MCF 10A (cell line): ENCODE measurements at places on chromosomes 5 and 9. TPM values are rescaled to one million over a fixed set of nuclear protein-coding genes. Genes with fewer than 3 reads are reported as not detected.

GRCh38 chr5:55600497-55601203 is 65.9 kb upstream of the PLPP1 start:
- no peak for DNase-seq
- H3K27me3 ChIP-seq: no peaks in the 10 kb centered on the region
- H3K36me3 ChIP-seq: no peaks in the 10 kb centered on the region
- peaks cover 26% of the 10 kb centered on the region for H3K4me1 ChIP-seq

GRCh38 chr5:168917947-168918600 is 338.9 kb upstream of the PANK3 start:
- no peak for DNase-seq
- H3K4me3 ChIP-seq: no peak overlapping the region
- H3K27ac ChIP-seq: no peak overlapping the region
- peaks cover 5% of the 10 kb centered on the region for H3K4me1 ChIP-seq

- no peaks in the 10 kb centered on the region for H3K36me3 ChIP-seq
- no peak overlapping the region for H3K27ac ChIP-seq
- H3K4me1 ChIP-seq: no peaks in the 10 kb centered on the region
- no peak overlapping the region for H3K4me3 ChIP-seq
- peaks cover 80% of the 10 kb centered on the region for H3K27me3 ChIP-seq
Observed at GRCh38 chr5:7784683-7785380, 66.1 kb downstream of the CFAP90 start.

DNA sequence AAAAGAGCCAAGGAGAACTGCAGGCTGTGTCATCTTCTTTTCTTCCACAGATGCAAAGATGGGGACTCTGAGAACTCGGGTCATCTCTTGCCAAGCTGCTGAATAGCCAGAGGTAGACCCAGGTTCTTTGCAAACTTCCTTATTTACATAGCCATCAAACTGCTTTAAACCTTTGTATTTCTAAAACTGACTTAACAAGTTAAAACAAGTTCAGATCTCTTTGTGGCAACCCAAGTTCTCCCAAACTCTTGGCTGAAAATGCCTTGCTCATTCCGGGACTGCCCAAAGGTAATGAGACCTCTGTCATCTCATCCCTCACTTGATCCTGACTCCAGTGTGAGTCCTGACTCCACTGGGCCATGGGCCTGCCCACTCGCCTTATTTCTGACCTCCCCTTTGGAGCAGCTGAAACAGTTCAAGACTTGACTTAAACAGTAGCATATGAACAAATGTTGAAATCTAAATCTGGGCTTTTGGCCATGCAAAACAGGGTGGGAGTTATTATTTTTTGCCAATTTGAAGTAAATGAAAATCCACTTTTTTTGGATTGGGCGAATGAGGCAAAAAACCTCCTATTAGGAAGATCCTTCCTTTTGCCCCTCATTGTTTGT is 50.6 kb downstream of the FBXL7 start:
- no peak for DNase-seq
- H3K36me3 ChIP-seq: no peaks in the 10 kb centered on the region
- no peak overlapping the region for H3K27ac ChIP-seq
- no peaks in the 10 kb centered on the region for H3K27me3 ChIP-seq
- no peak overlapping the region for H3K4me3 ChIP-seq
- no peaks in the 10 kb centered on the region for H3K4me1 ChIP-seq

DNA sequence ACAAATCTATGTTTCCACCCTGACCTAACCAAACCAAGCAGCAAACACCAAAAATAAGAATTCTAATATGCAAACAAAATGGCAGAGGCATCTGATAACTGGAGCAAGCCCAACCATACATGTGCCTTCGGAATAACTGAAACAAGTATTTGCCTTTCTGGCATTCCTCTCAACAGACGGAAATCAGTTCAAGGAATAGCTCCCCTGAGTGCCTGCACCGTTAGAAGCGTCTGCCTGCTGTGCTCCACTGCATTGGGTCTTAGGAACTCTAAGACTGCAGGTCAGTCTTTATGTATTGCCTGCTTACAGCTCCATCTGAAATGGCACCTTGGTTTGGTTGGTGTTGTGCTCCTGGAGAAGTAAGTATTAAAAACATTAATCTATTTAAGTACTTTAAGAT is 98.5 kb downstream of the MRPS27 start:
- H3K27ac ChIP-seq: no peak overlapping the region
- peaks cover 87% of the 10 kb centered on the region for H3K36me3 ChIP-seq
- no peaks in the 10 kb centered on the region for H3K27me3 ChIP-seq
- no peak overlapping the region for H3K4me3 ChIP-seq
- no peak for DNase-seq

- no peaks in the 10 kb centered on the region for H3K27me3 ChIP-seq
- no peak overlapping the region for H3K4me3 ChIP-seq
- no peaks in the 10 kb centered on the region for H3K36me3 ChIP-seq
- no peak for DNase-seq
- no peak overlapping the region for H3K27ac ChIP-seq
Observed at GRCh38 chr9:120901755-120902568, 24.6 kb downstream of the TRAF1 start.

DNA sequence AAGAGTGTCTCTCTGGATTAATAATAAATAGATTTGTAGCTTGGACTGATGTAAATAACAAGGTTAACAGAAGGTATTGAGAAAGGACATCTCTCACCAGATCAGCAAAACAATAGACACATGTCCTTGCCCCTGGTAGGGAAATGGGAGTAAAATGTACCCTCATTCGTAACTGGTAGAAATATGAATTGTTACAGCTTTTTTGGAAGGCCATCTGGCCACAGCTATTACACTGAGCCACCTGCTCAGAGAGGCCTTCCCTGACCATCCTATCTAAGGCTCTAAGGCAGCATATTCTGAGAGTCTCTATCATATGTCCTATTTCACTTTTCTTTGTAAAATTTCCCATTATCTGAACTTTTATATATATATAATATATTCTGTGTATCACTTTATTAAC is 129.1 kb upstream of the MAP1B start:
- H3K27me3 ChIP-seq: no peaks in the 10 kb centered on the region
- H3K36me3 ChIP-seq: peaks cover 6% of the 10 kb centered on the region
- no peak for DNase-seq
- H3K4me3 ChIP-seq: no peak overlapping the region
- no peaks in the 10 kb centered on the region for H3K4me1 ChIP-seq

The ATP6V0E1 gene
- 171 and 243 TPM in 2 replicates for total RNA-seq

The SCGB3A2 gene
- total RNA-seq: not detected in 2 replicates
